ENCODE measurements at places on chromosomes 16 and 17.
A peak's percentile ranks its signal among the peaks of the same experiment; 100 is the strongest.

- DNase-seq = no peak
These were observed 135.5 kb upstream of the WSB1 start for GRCh38 chr17:27158382-27158781.

DNA sequence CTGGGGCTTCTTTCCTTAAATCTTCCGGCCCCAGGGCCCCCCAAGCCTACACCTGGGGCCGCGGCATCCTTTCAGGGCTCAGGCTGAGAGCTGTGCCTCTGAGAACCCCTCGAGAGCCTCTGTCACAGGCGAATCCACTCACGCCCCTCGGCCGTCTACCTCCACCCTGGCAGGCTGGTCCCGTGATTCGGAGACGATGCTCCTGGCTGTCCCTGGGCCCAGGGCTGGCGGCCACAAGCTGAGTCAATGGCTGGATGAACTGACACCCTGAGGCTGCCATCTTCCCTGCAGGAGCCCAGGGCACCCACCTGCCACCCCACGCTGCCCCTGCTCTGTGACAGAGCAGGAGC is 4.4 kb downstream of the TEPSIN start:
- DNase-seq = no peak

- DNase-seq = no peak
These were observed 7.0 kb upstream of the SPATA20 start for GRCh38 chr17:50539762-50540559.

GRCh38 chr17:54781389-54781788 is 119.3 kb upstream of the TOM1L1 start:
- no peak for DNase-seq

DNA sequence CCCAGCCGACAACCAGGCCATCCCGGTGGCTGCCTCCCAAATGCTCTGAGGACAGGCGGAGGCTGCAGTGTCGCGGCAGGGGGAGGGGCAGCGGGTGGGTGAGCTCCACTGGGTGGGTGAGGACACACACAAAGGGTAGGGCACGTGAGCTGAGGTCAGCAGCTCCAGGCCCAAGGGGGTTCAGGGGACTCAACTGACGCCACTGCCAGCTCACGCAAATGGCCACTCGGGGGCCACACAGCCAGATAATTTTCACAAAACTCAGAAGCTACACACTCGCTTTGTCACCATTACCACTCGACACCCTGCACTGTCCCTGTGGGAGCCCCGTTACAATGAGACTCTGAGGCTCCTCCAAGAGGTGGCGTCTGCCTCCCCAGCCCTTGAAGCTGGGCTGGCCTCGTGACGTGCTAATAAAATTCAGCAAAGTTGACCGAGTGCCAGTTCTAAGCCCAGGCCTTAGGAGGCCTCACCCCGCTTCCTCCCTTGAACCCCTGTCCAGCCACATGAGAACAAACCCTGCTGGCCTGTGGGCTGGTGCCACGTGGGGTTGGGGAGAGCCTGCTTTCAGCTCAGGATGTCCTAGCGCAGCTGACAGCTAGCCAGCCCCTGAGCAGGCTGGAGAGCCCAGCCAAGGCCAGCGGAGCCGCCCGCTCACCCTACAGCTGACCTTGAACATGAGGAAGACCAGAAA is 56.9 kb downstream of the RMI2 start:
- DNase-seq = no peak

- no peak for DNase-seq
These were observed 95.9 kb upstream of the ZFHX3 start for GRCh38 chr16:73143576-73144422.

DNA sequence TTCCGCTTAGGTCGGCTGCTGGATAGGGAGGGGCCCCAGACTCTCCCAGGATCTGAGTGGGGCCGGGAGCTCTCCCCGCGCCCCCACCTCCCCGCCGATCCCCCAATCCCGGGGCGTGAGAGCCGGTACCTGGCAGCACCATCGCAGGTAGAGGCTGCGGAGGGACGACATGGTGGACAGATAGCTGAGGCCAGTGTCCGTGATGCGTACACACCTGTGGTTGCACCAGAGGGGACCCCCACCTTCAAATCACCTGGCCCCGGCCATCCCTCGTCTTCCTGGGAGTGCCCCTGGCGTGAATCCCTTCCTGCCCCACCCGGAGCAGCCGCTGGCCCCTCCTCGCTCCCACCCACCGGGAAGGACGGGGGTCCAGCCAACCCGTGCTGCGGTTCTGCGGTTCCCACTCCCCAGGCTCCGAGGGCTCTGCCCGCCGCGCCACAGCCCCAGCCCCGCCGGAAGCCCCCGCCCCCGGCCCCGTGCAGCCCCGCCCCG is 4.7 kb upstream of the WDR24 start:
- no peak for DNase-seq

DNA sequence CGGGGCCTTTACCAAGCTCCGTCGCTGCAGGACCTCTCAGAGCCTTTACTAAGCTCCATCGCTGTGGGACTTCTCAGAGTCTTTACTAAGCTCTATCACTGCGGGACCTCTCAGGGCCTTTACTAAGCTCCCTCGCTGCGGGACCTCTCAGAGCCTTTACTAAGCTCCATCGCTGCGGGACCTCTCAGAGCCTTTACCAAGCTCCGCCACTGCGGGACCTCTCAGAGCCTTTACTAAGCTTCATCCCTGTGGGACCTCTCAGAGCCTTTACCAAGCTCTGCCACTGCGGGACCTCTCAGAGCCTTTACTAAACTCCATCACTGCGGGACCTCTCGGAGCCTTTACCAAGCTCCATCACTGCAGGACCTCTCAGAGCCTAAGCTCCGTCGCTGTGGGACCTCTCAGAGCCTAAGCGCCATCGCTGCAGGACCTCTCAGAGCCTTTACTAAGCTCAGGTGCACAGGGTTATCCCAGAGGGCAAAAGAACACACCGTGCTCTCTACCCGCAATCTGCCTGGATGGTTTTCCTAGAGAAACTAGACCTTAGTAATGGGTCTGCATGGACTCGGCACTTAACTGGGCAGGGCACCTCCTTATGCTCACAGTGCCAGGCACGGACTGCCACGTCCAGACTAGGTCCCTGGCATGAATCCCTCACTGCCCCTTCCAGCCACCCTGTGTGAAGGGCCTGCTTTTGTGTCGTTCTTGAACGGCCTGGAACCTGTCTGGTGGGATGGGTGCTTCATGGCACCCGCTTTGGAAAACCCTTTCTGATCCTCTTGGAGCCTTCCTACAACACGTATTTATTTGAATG is 69.2 kb upstream of the DOC2B start:
- no peak for DNase-seq

- no peak for DNase-seq
These were observed 568.8 kb upstream of the ZFHX3 start for GRCh38 chr16:73616770-73617169.

GRCh38 chr17:173166-173911 is 8.1 kb downstream of the DOC2B start:
- no peak for DNase-seq

DNA sequence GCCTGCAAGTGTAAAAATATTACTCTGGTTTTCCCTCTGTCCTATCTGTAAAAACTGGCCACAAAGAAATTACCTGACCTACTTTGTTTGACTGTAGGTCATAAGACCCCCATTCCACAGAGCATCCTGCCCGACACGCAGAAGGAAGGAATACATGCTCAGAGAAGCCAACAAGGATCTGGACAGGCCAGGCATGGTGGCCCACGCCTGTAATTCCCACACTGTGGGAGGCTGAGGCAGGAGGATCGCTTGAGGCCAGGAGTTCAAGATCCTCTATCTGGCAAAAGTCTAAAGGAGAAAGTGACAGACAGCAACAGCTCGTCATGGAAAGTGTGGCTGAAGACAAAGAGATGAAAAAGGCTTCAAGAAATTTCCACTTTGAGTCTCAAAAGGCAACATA is 78.2 kb upstream of the RNU2-1 start:
- no peak for DNase-seq

GRCh38 chr16:89363621-89364393 is 126.6 kb downstream of the ANKRD11 start:
- DNase-seq = peak; percentile 37

- DNase-seq = no peak
These were observed 47.5 kb downstream of the ADCY7 start for GRCh38 chr16:50313596-50314478.

GRCh38 chr17:67020293-67020766 is 24.0 kb upstream of the CACNG1 start:
- DNase-seq = no peak

GRCh38 chr16:72203401-72203800 is 31.4 kb upstream of the PMFBP1 start:
- no peak for DNase-seq

DNA sequence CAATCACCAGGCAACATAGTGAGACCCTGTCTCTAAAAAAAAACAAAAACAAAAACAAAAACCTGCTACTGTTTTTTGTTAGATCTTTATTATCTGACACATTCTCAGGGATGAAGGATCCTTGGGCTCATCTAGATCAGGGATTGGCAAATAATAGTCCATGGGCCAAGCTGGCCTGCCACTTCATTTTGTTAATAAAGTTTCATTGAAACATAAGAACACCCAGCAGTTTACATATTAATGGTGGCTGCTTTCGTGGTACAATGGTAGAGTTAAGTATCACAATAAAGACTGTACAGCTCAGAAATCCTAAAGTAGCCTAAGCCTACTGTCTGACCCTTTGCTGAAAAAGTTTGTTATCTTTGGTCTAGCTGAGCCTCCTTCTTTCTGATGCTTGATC is 32.9 kb upstream of the CLEC18A start:
- DNase-seq = no peak

DNA sequence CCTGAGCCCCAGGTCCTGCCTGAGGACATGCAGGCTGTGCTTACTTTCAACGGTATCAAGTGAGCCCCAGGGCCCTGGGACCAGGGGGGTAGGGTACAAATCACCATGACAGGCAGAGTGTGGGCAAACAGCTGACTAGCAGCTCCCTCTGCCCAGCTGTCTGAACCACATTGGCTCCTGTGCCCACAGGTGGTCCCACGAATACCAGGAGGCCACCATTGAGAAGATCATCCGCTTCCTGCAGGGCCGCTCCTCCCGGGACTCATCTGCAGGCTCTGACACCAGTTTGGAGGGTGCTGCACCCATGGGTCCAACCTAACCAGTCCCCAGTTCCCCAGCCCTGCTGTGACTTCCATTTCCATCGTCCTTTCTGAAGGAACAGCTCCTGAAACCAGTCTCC is 10.0 kb downstream of the SLC46A1 start:
- no peak for DNase-seq

- DNase-seq = no peak
These were observed 17.8 kb downstream of the ST6GALNAC2 start for GRCh38 chr17:76567634-76568432.

DNA sequence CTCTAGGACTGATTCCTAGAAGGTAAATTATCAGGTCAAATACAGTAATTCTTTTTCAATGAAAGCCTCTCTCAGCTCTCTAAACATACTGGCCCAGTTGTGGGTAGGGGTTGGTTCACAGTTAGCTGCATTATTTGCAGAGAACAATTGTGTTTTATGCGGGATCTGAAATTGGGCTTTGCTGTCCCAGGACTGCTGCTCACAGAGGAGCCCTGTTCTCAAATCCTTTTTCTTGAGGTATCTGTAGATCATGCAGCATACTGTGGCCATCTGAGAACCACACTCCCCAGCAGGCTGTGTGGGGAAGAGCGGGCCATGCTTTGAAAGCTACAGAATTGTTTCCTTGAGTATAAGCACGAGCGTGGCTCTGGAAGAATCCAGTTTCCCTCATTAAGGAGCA is 17.5 kb downstream of the MTHFSD start:
- no peak for DNase-seq

DNA sequence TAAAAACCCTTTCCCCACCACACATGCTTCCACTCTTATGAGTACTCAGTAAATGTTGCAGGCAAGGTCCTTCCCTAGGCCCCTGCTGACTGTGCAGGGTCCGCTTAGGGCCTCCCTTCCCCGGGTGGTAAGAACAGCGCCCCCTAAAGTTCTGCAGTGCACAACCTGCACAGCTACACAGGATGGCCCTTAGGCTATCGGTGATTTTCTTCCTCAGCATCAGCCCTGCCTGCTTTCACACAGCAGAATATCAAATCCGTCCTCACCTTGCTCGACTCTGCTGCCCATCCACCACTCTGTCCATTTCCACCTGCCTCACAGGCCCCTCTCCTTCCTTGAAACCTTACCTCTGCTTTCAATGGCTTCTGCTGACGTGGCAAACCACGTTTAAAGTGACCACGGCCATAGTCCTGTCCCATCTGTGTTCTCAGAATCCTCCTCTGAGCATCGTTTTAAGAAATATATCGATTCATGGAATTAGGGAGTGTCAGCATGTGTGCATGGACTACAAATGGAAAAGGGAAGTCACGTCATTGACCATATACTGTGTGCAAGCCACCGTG is 51.4 kb upstream of the TMEM132E start:
- no peak for DNase-seq

DNA sequence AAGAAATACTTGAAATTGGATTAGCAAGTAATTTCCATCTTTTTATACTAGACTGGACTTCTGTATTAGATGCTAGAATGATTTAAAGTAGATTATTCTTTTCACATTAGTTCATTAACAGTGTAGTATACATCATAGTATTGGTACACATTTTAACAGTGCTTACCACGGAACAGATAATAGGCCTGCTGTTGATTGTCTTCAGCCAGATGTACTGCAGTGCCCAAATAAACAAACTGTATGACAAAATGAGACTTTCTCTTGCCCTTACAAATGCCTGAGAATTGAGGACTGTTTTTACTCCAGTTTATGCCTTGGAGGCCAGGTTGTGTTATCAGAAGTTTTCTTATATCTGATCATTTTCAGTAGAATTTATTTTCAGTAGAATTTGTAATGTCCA is 631 bp downstream of the EVI2A start:
- no peak for DNase-seq

DNA sequence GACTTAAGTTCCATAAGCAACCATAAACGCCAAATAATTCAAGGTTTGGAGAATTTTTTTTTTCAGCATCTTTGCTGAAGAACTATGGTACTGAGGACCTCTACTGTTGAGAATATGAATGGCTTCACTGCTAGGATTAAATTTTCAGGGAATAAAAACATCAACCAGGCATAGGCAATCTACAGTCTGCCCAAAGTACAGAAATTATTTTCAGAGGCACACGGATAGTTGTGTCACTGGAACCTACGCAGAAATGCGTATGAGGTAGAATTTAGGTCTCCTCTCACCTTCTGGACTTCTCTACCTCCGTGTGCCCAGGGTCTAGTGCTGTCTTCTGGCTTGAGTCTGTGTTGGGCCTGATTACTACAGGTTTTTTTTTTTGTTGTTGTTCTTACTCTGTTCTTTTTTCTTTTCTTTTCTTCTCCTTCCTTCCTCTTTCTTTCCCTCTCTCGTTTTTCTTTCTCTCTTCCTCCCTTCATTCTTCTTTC is 39.7 kb downstream of the NACA2 start:
- DNase-seq = no peak

DNA sequence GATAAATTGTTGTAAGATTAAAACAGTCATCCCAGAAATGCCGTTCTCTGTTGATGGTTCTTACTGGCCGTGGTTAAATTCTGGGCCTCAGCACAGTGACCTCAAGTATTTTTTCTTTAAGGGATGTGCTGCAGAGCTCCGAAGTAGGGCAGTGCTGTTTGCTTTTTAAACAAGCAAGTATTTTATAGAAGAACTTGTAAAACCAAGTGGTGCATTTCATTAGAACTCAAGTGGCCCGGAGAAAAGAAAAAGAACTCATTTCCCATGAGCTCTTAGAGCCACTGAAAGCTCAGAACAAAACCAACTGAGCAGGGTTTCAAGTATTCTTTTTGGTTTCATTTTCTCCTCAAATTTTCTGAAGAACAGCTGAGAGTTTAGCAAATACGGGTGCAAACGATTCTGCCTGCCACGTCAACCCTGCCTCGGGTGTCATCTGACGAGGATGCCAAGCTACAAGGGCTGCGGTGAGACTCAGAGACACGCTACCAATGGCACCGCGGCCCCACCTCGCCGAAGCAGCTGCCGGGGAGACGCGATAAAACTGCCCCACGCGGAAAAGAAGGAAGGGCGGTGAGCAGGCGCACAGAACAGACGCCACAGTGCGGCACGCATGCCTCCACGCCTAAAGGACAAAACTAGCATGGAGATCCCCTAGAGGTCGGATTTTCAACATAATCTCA is 6.3 kb downstream of the LMF1 start:
- DNase-seq = peak; percentile 42
